ENCODE measurements at places on chromosomes 1 and 21.

- no peak for DNase-seq
These were observed 7.3 kb downstream of the KIF21B start for GRCh38 chr1:201016211-201016651.

- DNase-seq, result no peak
These were observed 179.1 kb upstream of the SAMSN1 start for GRCh38 chr21:14725219-14725618.

DNA sequence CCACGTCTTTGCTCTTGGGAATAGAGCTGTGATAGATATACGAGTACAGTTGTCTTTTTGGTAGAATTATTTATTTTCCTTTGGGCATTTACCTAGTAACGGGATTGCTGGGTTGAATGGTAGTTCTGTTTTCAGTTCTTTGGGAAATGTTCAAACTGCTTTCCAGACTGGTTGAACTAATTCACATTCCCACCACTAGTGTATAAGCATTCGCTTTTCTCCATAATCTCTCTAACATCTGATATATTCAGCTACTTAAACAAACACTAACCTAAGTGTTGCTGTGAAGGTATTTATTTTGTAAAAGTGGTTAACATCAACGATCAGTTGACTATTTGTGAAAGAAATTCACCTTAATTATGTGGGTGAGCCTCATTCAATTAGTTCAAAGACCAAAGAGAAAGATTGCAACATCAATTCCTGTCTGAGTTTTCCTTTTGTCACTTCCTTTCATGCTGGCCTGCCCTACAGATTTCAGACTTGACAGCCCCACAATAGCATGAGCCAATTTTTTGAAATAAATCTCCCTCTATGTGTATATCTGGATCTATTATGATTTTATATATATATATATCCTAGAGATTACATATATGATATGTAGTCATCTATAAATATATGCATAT is 26.7 kb upstream of the DUSP10 start:
- DNase-seq, result no peak

DNA sequence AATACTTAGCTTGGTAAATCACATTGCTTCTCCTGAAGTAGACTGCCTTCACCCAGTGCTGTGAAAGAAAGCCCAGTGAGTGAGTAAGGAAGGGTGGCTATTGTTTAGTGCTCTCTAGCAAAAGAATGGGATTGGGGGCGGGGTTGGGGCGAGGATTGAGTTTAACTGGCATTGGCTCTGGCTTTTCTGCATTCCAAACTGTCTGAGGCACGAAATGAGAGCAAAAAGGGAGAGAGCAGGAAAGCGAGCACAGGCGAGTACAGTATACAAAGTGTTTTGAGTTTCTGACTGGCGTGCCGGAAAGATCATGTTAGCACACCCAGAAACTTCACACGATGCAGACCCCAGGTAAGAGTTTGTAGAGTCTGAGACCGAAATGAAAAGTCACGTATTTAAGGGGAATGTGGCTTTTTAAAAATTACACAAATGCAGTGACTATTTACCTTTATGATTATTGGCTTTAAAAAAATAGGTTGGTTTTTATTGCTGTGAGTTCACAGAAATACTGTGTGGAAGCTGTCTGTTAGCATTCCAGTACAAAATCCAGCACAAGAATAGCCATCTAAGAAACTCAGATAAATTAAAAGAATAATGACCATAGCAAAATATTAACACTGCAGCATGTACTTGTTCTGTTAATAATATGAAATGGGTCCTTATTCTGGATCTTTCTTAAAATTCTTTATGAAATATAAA is 155.4 kb downstream of the CLEC20A start:
- no peak for DNase-seq

DNA sequence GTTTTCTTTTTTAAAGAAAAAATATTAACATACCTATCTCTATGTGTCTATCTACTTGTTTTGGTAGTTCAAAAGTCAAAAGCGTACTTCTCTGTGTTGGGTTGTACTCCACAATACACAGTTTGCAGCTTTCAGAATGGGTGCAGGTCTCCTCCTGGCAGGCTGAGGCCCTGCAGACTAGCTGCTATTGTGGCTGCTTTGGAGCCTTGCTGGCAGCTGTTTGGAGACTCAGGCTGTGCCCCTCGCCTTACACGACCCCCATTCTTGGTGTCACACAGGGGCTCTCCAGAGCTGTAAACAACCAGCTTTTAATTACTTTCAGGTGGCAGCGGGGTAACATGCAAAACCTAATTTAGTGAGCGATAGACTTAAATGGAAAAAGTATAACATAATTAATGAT is 160.4 kb downstream of the DSCAM start:
- no peak for DNase-seq

DNA sequence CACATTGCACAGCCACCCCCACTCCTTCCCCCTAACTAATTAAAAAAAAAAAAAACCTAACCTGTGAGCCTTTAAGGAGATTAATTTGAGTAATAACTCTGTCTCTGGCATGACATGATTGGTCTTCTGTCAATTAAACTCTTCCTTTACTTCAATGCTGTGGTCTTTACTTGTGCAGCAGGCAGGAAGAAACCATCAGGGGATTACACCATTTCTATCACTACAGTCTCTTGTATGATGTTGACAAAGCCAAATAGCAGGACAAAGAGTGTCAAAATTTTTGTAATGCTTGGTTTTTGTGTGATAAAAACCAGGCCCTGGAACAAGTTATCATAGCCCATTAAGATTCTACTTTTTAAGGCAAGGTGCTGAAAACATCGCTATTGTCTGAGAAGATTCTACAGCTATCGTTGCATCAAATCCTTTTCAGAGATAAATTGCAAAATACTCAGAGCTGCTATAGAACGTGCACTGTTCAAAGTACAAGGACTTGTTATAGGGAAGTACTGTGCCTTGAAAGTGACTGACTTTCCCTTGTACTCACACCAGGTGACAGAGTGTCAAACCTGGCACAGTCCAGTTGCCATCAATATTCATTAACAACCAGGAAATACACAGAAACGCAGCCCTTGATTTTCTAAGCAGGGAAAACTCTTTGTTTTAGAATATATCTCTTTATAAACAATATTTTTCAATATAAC is 37.7 kb downstream of the LHX9 start:
- no peak for DNase-seq

GRCh38 chr21:35606146-35606545 is 454.2 kb downstream of the SETD4 start:
- DNase-seq, result no peak

DNA sequence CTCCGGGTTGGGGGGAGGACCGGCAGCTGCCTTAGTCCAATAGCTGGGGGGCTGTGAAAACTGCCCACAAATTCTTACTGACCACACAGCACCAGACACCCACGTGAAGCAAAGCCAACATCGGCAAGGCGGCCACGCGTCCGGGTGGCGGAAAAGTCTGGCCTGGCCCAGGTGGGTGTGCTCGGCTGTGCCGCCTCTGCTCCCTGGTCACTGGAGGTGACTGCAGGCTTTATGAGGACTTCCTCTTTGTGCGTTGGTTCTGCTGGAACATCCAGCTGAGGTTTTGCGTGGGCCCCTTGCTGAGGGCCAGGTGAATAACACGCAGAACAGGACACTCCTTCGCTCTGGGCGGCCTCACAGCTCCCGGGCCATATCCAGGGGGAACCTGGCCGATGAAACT is 35.4 kb downstream of the FAAP20 start:
- DNase-seq, result no peak

GRCh38 chr1:8892026-8892425 is 13.5 kb upstream of the ENO1 start:
- no peak for DNase-seq

- no peak for DNase-seq
These were observed 12.7 kb upstream of the GADD45A start for GRCh38 chr1:67672260-67672803.

DNA sequence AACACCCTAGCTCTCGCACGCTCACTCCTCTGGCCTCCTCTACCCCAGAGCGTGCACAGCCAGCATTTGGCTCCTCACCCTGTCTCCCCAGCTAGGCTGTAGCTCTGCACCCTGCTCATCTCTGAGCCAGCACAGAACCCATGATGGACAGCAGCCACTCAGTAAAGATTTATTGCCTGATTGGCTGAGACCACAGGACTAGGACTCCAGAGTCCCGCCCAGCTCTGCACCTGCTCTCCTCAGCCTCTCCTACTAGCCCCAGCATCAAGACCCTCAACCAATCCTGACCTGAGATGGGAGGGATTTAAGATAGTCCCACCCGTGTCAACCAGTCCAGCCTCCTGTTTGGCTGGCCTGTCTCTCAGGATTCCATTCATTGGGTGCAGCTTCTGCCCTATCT is 9.3 kb downstream of the C1QB start:
- DNase-seq, result no peak

GRCh38 chr1:107682467-107682866 is 282.5 kb downstream of the VAV3 start:
- no peak for DNase-seq

DNA sequence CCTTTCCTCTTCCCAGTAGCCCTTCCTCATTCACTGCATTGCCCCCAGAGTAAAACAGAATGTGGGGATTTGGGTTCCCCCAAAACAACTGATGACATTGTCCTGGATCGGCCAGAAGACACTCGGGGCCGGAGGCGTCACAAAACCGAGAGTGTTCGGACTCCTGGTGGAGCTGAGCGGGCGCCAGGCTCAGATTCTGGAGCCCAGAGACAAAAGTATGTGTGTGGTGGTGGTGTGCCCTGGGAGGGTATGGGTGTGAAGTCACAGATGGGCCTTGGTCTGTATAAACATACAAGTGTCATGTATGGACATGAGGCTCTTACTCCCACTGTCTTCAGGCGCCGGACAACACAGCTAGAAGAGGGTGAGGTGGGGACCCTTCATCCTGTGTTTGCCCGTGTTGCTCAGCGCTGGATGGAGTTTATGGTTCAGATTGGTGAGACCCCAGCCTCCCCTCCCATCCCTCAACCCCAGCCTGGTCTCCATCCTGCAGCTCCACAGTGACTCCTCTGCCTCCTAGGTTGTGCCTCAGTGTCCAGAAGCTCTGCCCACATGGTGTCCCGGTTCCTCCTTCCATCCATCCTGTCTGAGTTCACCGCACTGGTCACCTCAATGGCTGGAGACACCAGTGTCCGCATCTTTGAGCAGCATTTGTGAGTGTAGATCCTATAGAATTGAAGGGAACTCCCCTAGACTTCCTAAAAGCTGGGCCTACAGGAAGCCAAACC is 12.4 kb downstream of the HYI start:
- DNase-seq, result no peak

- DNase-seq, result no peak
These were observed 625 bp upstream of the NEGR1 start for GRCh38 chr1:72283022-72283306.

GRCh38 chr1:181482521-181483284 is 614 bp upstream of the CACNA1E start:
- DNase-seq, result peak; percentile 41
